Breast epithelium (tissue), 4 donors: ENCODE measurements at places on chromosomes 5 and 9.

GRCh38 chr5:1515921-1516571 lies 7.7 kb downstream of the LPCAT1 start:
- DNase-seq = no peak

DNA sequence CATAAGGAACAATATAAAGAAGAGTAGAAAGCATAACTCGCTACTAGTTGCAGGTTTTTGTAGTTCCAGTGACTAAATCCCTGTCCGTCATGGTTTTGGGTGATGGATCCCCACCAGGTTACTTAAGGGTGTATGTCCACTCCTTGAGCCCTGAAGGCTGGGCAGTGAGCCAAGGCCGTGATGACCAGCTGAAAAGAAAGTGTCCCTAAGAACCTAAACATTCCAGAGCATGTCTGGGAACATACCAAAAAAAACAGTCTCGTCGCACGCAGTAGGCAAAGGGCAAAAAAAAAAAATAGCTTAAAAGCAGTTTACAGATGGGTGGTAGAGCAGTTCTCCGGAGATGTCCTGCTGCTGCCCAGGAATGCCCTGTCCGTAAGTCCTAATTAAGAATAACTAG lies 21.4 kb upstream of the SNAPC3 start:
- DNase-seq = no peak

DNA sequence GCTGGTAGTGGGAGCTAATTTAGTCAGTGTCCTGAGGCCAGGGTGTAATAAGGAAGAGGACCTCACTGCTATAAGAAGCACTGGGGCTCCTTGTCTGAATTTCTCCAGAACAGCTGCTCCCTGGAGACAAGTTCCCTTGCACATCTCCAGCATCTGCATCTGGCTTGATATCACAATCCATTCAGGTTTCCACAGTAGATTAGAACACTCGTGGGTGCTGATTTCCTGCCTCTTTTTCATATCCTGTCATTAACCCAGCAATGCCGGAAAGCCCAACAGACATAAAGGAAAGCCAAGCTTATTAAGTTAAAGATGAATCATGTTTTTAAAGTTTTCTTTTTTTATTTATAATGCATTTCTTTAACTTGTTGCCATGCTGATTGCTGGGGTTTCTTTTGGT lies 232.3 kb upstream of the WWC1 start:
- no peak for DNase-seq

DNA sequence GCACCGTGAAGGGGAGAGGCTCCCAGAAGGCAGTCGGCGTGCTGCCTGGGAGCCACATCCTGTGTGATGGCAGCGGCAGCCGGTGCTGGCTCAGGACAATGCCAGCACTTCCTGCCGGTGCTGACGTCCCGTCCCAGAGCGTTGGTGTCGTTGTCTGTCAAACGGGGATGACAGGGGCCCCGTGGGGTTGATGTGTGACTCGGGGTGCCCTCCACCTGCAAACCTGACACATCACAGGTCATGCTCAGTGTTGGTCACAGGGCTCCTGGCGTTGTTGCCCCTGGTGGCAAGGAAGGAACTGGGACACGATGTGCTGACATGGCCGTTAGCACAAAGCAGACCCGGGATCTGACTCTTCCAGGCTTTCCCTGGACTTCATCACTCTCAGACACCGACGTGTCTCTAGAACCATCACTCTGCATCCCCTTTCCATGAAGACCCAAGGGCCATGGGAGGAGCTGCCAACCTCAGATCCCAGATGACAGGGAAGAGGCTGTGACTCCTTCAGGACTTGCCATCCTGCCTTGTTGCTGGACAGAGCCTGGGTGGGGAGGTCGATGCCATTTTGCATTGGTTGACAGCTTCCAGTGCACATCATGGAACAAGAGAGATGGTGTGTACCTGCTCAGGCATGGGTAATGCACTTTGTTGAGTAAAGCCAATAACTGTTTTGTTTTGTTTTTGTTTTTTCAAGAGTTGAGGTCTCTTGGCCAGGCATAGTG lies 21.5 kb downstream of the PLPP7 start:
- no peak for DNase-seq

- DNase-seq = no peak
These were observed 42.4 kb downstream of the STRBP start for GRCh38 chr9:123225995-123226394.
